ENCODE measurements at places on chromosomes 1 and 21.
A peak's percentile ranks its signal among the peaks of the same experiment; 100 is the strongest.

DNA sequence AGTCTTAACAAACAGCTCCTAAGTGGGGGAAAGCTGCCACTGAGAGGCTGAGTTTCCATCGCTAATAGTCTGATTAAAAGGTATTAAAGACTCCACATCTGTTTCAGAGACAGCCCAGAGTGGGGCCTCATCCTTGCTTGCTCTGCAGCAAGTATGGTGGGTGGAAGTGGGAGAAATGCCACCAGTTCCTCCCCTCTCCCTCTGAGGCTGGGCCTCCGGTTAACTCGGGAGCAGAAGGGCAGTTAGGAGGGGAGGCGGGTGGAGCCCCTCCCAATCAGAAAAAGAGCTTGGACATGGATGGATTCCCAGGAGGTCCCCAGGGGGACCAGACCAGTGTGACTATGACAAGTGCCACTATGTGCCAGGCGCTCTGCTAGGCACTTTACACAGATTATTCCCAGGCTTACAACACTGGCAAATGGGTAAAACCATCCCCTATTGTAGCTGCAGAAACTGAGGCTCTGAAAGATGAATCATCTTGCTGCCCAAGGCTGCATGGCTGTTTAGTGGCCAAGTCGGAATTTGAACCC lies 11.4 kb upstream of the ASCL5 start:
- no peak for DNase-seq

GRCh38 chr1:89701746-89702241 lies 68.9 kb downstream of the LRRC8C start:
- no peak for DNase-seq

DNA sequence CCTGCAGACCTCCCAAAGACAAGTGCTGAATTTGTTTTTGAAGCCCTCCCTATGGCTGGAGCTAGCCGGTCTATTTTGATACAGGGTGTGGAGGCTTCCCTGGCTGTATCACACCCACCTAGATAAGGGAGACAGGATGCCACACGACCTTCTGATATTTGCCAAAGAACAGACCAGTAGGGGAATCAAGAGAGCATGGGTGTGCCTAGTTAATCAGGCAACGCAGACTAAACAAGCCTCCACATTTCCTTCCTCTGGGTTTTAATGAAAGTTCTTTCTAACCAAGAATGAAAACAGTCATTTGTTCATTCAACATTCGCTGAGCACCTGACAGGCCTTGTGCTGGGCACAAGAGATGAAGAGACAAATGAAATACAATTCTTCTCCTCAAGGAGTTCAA lies 446.8 kb downstream of the PLPP3 start:
- no peak for DNase-seq

- no peak for DNase-seq
Measured at GRCh38 chr1:98849969-98850636, 154.6 kb downstream of the PLPPR5 start.

DNA sequence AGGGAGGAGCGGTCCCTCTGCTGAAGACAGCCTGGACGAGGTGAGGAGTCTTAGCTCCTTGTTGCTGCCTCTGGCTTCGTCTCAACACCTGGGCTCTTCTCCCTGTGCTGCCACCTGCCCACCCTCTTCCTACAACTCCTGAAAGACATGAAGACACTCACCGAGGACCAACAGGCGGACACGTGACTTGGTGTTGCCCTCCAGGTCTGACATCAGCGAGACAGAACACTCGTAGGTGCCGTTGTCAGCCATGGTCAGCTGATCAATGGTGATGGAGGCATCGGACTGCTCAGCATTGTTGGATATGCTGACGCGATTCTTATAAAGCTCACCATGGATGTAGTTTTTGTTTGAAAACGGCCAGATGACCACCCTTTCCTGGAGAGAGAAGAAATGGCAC lies 21.4 kb downstream of the GPA33 start:
- DNase-seq, result no peak

DNA sequence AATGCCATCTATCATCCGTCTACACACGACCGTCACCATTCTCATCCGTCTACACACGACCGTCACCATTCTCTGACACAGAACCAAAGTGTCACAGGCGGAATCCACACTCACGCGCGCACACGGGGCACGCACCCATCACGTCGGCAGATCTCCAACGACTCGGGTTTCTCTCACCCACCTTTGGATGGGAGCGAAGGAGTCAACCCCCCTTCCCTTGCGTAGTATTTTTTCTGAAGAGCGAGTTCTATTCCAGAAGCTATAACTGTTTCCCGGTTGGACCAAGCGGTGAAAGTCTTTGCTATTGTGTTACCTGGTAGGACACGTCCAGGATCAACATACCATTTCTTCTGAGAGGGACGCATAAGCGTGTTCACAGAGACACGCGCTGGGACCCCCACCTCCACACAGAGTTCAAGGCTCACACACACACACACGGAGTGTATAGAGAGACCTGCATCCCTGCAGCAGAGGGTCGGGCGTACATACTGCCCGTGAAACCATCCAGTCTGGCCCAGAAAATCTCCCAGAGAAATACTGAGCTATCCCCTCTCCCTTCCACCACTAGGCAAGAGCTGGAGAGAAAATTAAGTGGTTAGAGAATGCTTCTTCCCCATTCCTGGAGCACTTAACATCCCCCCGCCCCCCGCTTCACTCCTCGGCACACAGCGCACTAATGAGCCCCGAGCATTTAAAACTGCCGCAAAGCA lies 741 bp downstream of the DUSP10 start:
- DNase-seq, result no peak

DNA sequence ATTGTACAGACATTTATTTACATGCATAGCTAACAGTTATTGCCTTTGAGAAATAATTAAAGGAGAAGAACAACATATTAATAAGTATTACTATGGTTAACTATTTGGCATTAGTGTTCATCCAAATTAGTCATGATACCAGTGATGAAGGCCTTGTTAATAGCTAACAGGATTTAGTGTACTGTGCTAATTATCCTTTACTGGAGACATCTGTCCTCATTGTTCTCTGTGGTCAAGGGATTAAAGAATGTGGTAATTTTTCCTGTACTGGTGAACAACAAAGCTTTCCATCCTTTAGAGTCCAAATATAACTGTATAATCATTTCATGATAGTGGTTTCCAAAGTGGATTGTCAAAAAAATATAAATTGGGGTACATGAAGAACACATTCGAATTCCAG lies 103.9 kb downstream of the ADGRL4 start:
- DNase-seq, result no peak

DNA sequence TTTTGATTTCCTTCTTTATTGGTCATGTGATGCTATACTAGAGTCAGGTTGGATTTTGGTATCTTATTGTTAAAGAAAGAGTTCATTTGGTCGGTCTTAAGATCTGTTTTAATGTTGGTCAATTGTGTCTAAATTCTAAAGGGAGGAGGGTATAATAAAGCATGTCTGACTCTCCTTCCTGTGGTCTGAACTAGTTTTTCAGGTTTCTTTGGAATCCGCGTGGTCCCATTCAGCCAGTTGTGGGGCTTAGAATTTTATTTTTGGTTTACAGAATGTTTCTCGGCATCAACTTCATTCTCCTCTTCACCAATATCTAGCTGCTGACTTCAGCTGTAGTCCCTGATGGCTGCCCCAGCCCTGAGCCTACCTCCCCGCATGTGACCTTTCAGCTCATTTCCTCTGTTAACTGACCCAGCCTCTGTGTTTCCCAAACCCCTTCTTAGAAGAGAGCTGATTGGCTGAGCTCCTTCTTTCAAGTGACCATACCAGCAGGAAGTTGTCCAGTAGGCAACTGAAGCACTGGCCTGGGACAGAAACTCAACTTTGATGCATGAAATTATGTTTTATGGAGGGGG lies 8.7 kb upstream of the MYOC start:
- DNase-seq, result no peak

DNA sequence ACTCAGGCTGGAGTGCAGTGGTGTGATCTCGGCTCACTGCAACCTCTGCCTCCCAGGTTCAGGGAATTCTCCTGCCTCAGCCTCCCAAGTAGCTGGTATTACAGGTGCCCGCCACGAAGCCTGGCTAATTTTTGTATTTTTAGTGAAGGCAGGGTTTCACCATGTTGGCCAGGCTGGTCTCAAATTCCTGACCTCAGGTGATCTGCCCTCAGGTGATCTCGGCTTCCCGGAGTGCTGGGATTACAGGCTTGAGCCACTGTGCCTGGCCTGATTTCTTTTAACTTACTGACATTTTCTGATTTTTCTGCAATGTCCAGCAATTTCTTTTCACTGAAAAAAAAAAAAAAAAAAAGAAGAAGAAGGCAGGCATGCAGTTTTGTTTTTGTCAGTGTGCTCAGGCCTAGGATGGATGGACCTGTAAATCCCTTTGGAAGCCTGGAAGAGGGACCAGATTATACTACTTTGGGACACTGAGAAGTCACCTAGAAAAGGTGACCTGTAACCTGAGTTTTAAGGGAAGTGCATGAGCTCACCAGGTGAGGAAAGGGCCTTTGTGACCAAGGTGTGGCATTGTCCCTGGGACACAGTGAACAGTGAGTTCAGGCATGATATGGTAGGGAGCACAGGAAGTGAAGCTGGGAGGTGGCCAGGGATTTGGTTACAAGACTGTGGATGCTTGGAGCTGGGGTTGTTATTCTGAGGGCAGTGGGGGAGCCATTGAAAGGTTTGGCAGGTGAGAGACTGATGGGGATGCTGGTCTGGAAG lies 2.7 kb upstream of the TMEM61 start:
- DNase-seq, result no peak

DNA sequence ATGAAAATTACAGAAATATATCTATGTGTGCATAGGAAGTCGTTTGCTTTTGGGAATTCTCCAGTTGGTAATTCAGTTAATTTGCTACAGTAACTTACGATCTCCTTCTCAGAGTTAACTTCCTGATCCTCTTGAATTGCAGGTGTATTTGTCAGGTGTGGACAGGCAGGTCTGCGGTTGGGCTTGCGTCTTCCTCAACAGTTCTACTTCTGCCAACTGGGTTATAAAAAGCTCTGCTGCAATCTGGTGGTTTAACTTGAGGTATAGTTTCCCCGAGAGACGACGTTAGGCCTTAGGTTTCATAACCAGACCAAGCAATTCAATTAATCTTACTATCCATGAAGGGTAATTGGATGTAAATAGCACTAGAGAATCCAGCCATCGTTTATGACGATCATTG lies 88.2 kb downstream of the GABPA start:
- DNase-seq, result no peak

GRCh38 chr1:46379996-46380395 lies 14.1 kb upstream of the FAAH start:
- no peak for DNase-seq

GRCh38 chr1:181089017-181089675 lies 646 bp downstream of the IER5 start:
- no peak for DNase-seq

GRCh38 chr1:65054481-65054880 lies 88.1 kb upstream of the JAK1 start:
- no peak for DNase-seq

DNA sequence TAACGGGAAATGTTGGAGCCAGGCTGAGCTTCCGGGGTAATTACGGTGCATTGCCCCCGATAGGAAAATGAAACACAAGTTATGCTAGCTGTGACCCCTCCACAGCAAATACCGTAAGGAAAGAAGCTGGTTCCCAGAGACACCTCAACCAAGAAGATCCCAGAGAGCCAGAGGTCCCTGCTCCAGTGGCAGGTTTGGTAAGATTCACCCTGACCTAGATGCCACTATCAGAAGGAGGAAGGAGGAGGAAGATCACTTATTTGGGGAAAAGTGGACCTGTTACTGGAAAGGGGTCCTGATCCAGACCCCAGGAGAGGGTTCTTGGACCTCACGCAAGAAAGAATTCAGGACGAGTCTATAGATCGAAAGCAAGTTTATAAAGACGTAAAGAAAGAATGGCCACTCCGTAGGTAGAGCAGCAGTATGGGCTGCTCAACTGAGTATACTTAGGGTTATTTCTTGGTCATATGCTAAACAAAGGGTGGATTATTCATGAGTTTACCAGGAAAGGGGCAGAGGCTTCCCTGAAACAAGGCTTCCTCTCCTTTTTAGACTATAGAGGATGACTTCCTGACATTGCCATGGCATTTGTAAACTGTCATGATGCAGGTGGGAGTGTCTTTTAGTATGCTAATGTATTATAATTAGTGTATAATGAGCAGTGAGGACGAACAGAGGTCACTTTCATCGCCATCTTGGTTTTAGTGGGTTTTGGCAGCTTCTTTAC lies 7.5 kb upstream of the CAPN9 start:
- no peak for DNase-seq

GRCh38 chr1:40078512-40079333 lies 18.3 kb downstream of the PPT1 start:
- peak; percentile 26 for DNase-seq

DNA sequence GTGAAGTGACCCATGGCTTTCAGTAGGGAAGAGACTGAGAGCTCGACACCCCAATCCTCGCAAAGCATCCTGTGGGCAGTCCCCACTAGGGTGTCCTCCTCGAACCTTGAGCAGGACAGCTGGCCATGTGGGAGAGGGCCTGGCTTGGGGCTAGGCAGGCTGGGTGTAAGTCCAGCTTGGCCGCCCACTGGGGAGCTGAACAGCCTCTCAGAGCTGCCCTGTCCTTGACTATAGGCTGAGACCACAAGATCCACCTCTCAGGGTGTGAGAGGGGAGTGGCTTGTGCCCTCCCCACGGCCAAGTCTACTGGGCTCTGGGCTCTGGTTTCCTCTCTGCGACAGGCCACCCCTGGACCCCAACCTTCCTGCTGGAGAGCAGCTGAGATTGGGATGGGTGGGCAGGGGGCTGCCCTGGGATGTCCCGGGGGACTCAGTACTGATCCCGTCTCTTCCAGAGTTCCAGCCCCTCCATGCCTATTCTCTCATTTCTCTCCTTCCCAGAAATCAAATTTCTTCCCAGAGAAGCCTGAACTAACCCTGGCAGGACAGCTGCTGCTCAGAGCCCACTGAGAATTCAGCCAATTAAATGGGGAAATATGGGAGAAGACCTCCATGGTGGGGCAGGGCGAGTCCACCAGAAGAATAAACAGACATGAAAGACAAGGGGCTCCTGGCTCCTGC lies 282.9 kb downstream of the PTPRU start:
- no peak for DNase-seq

GRCh38 chr1:112298558-112298957 lies 97.5 kb upstream of the CTTNBP2NL start:
- no peak for DNase-seq

DNA sequence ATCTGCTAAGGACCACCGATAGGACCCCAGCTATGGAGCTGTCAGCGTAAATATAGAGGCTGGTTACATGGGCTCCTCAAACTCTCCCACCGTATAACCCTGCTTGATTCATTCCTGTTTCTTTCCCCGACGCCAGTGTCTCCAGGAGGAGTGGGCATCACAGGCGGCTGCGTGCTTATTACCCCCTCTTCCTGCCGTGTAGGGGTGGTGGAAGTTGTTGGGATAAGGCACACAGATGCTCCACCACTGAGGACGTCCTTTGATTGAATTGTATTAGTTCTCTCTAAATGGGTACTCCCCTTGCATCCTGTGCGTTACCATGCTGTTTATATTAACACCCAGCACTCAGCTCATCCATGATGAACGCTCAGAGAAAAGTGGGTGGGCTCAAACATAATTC lies 104.6 kb downstream of the ZBTB18 start:
- no peak for DNase-seq

DNA sequence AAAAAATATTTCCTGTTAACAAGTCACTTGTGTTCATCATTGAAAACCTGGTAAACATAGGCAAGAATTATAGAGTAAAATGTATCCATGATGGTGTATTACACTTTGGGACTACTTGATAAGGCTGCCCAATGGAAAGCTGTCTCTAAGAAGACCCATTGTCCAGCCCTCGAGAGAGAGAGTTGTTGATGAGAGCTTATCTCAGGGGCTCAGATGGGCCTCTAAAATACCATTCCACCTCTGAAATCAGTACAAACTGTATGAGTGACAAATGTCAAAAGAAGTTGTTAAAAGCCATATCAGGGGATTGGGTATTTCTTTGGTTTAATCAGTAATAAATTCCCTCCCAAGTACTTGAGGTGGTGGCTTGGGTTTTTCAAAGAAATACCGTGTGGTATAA lies 96.1 kb downstream of the KCNK1 start:
- no peak for DNase-seq

GRCh38 chr1:108051631-108052377 lies 86.8 kb upstream of the VAV3 start:
- DNase-seq, result peak; percentile 28
